Keratinocyte (primary cell): ENCODE measurements at places on chromosomes 2 and 18.

- no peak for DNase-seq
Observed at GRCh38 chr2:163246135-163246534, 407.6 kb upstream of the KCNH7 start.

- no peak for DNase-seq
Observed at GRCh38 chr2:181957668-181958067, 28.0 kb upstream of the PPP1R1C start.

- DNase-seq = no peak
Observed at GRCh38 chr2:168660870-168661862, 141.3 kb upstream of the NOSTRIN start.

DNA sequence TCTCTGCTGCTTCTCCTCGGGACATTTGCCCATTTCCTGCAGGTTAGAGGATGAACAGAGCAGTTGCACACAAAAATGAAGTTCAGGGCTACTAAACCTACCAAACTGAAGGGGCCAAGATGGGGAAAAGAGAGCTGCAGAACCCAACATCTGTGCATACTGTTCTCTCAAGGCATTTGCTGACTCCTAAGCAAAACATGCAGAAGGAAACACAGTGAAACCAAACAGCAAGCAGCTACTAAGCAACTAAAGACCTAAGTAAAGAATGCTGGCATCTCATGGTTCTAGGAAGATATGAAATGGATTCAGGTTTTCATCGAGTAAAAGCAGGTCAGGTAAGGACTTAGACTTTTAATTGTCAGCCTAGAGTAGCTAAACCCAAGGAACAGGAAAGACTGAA is 111.9 kb upstream of the SYT4 start:
- DNase-seq = no peak

GRCh38 chr2:226832061-226832460 is 3.8 kb upstream of the RHBDD1 start:
- no peak for DNase-seq

- no peak for DNase-seq
Observed at GRCh38 chr18:37694516-37694915, 128.9 kb upstream of the CELF4 start.

DNA sequence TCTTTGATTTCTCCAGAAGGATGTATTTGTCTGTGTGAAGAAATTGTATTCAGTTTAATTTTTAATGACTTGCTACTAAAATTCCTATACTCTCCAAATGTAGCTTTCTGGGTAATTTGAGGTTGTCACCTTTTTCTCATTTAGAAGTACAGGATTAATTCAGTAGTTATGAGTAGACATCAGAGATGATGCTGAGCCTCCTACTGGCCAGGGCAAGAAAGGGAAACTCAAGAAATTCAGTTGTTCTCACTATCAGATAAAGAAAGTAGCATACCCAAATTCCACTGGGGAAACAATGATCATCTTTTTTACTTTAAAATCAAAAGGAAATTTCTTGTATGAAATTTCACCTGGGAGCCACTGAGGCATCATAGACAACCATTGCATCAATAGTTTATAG is 199.4 kb downstream of the SATB2 start:
- DNase-seq = no peak

- no peak for DNase-seq
Observed at GRCh38 chr18:3489462-3489861, 39.5 kb downstream of the TGIF1 start.

GRCh38 chr2:20008703-20009102 is 3.8 kb downstream of the MATN3 start:
- DNase-seq = no peak

DNA sequence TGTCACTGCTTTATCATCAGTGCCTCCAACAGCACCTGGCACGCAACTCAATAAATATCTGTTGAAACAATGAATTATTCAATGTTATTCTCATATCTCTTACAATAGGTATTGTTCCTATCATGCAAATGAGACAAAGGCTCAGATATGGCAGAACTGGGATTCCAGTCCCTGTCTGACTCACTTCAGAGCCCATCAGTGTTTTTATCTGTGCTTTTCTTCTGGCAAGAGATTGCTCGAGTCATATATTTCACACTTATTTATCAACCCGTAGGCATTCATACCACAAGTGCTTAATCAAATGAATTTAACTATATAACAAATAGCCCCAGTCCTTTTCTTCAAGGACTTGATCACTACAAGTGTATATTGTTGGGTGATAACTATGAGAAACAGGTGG is 76.4 kb upstream of the TSPYL6 start:
- no peak for DNase-seq

DNA sequence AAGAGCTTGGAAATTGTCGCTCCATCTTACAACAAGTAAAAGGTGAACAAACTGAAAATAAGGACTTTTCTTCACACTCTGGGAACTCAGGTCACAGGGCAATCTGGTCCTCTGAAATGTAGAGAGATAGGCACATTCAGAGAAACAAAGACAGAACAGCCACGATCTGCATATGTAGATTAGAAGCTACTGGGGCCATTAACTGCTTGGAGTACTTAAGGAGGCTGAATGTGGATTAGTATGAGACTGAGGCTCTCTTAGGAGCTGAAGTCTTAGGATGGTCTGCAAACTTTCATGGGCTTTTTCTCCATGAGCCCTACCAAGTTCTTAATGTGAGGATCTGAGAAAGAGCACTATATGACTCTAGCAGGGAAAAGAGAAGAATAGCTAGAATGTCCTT is 265.3 kb upstream of the NXPH2 start:
- no peak for DNase-seq

- DNase-seq = peak; percentile 95
Observed at GRCh38 chr2:219279151-219279915, at the start of gene DNAJB2. Gene DNAJB2 (plus strand): TSS chr2:219279366. CDS start chr2:219279834, 468 bp downstream.

DNA sequence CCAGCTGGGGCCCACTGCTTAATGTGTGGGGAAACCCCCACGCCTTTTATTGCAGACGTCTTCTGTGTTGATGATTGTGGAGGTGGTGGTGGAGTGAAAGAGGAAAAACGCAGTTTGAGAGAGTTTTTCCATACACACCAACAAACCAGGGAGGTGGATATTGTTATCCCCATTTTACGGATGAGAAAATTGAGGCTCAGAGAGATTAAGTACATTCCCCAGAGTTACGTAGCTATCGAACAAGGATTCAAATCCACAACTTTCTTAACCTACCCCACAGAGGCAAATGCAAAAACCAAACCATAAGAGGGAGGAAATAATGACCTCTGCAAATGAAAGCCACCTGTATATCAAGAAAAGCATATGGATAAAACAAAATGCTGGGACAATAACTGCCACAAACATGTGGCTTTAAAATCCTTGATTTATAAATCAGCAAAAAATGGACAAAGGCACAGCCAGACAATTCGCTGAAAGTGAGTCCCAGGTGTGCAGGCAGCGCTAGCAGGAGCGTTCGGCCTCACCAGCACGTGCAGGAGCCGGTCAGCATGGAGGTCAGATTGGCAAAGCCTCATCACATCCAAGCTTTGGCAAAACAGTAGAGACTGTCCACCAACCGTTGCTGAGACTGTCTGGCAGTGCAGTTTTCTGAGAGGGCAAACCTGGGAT is 12.6 kb upstream of the RAB17 start:
- DNase-seq = no peak

DNA sequence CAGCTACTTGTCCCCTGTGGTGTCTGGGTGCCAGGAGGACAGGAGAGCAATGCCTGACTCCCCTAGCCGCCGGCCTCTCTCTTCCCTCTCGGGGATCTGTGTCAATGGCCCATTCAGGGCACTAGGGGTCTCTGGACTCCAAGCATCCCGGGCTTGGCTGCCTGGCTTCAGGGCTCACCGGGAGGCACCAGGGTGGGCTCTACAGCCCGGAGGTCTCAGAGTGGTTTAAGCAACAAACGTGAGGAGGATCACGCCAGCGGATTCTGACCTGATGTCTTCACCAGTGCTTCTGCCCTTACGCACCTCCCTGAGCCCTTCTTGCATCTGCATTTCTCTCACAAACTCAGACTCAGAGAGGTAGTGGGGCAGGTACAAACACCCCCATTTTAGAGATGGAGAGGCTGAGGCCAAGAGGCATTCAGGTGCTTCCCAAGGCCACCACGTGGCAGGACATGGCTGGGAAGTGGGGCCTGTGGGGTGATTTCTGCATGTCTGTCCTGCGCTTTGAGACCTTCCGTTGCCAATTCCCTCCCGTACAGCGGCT is 243.0 kb downstream of the CELF4 start:
- no peak for DNase-seq

GRCh38 chr18:40769786-40770185 is 1185.2 kb upstream of the PIK3C3 start:
- DNase-seq = no peak
